ENCODE measurements at places on chromosomes 1 and 21.

GRCh38 chr1:225509770-225510169 is 81.9 kb upstream of the LBR start:
- no peak for DNase-seq

- DNase-seq, result no peak
Measured at GRCh38 chr21:45670731-45671130, 27.2 kb downstream of the PCBP3 start.

DNA sequence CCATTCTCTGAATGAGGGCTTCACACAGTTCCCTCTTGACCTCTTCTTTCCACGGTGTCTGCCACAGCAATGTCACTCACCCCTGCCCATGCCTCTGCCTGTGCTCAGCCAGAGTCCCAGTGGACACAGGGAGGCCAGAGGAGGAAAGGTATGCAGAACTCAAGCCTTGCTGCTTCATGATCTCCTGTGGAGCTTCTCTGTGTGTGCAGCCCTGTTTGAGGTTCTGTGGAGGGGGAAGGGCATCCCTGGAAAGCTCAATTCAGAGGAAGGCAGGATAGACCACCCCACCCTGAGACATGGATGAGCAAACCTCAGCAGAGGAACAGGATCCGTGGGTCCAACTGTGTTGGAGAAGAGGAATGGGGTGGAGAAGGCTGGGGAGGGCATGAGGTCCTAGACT is 2.0 kb downstream of the HCN3 start:
- no peak for DNase-seq

DNA sequence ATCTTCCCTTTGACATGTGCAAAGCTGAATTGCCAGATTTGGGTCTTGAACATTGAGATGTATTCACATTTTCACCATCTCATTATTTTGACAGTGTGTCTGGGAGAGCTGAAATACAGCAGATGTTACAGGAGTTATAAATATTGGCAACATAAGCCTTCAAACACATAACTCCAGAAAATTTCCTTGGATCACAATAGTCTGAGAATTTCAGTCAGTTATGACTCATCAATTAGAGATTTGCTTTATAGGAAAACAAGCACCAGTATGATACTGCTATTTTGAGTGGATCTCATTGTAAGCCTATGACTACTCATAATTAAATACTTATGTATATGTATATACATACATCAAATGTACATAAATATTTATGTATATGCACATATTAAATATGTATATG is 1171.8 kb downstream of the AMY1C start:
- DNase-seq, result peak; percentile 5

GRCh38 chr1:119603695-119604094 is 44.4 kb downstream of the ZNF697 start:
- no peak for DNase-seq

DNA sequence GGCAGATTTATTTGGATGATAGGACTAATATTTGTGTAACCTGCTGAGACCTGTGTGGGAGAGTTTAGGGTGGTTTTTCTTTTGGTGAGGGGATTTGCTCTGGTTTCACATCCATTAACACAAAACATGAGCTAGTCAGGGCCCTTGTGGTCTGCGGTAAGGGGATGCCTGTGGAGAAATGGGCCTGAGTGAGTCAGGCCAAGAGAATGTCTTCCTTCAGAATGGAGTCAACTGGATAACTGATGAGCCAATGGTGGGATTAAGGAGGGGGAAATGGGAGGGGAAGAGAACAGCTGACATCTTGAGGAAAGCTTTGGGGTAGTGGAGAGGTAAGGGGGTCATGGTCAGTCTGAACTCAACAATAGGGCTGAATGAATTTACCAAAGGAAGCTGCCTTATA is 13.9 kb downstream of the WNT2B start:
- no peak for DNase-seq

- no peak for DNase-seq
Measured at GRCh38 chr21:34983680-34984086, 65.4 kb downstream of the RUNX1 start.

DNA sequence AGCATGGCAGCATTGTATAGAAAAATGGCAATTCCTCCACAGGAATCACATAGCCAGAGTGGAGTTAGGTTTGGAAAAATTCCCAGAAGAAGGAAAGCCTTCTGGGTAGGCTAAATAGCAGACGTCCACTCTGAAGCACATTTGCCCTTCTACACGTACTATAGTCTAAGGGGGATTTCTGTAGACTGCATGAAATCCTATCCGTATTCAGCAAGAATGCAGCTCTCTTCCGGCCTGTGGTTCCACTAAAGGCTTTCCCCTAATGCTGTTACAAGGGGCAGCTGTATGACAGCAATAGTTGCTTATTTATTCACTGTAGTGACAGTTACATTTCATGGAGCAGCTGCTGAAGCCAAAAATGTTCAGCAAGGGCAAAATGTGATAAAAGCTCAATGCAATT is 263.6 kb downstream of the RWDD3 start:
- no peak for DNase-seq

- no peak for DNase-seq
Measured at GRCh38 chr1:202038688-202039346, 28.4 kb downstream of the ELF3 start.

- no peak for DNase-seq
Measured at GRCh38 chr1:17507915-17508314, 31.6 kb upstream of the ARHGEF10L start.

DNA sequence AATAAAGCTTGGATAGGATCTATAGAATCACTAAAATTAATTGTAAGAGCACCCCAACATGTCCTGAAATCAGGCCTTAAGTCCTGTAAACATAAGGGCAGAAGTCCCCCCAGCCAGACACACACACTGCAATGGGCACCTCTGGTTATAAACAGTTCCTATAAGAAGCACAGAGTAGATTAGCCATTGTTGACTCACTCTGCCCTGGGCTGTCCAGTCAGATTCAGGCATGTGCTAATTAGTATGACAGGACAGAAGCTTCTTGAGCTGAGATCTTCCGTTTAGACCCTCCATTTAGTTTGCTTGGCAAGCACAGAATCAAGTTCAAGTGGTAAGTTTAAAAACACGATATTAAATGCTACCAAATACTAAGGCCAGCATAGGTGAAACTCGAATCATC is 11.8 kb upstream of the DENND1B start:
- DNase-seq, result no peak

GRCh38 chr1:88685259-88685620 is 1.2 kb downstream of the PKN2 start:
- DNase-seq, result peak; percentile 33

DNA sequence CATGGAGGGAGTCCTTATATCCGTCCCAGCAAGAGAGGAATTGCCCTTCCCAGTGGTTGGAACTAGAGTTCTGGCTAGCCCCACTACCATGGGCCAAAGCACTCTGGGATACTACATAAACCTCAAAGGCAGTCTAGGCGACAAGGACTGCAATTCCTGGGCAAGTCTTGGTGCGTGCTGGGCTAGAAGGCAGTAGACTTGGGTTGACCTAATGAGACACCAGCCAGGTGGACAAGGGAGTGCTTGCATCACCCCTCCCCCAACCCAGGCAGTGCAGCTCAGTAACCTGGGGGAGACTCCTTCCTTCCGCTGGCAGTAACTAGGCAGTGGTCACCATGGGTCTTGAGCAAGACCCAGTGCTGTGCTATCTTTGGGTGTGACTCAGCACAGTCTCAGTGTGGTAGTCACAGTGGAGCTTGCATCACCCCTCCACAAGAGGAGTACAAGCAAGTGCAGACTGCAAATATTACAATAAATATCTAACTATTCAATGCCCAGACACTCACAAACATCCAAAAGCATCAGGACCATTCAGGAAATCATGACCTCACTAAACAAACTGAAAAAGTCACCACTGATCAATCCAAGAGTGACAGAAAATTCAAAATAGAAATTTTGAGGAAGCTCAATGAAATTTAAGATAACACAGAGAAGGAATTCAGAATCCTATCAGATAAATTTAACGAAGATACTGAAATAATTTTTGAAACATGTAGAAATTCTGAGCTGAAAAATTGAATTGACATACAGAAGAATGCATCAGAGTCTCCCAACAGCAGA is 84.7 kb upstream of the LYPLAL1 start:
- DNase-seq, result peak; percentile 41

DNA sequence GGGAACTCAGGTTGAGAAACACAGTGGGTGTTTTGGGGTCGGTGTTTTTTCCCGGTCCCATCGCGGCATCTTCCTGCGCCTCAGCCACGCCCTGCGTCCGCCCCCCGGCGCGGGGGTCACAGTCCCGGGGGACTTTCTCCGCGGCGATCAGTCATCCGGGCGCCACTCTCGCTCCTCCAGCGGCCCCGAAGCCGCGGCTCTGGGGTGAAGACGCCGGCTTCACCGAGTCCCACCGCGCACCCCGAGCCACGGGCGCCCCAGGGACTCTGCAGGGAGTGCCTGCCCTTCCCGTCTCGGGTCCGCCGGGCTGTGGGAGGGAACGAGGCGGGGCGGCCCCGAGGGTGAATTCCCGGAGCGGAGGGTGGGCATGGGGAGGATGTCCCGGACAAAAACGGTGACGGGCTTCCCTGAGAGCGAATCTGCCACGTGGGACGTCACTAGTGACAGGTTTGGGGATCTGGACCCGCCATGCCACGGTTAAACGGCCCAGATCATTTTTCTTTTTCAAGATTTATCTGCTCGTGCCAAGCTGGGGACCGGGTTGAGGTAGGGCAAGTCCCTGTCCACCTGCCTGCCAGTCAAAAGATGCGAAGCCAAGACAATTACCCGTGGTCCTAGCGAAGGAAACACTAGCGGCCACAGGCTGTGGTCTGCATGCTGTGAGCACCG is 717 bp upstream of the BATF3 start:
- DNase-seq, result peak; percentile 14

DNA sequence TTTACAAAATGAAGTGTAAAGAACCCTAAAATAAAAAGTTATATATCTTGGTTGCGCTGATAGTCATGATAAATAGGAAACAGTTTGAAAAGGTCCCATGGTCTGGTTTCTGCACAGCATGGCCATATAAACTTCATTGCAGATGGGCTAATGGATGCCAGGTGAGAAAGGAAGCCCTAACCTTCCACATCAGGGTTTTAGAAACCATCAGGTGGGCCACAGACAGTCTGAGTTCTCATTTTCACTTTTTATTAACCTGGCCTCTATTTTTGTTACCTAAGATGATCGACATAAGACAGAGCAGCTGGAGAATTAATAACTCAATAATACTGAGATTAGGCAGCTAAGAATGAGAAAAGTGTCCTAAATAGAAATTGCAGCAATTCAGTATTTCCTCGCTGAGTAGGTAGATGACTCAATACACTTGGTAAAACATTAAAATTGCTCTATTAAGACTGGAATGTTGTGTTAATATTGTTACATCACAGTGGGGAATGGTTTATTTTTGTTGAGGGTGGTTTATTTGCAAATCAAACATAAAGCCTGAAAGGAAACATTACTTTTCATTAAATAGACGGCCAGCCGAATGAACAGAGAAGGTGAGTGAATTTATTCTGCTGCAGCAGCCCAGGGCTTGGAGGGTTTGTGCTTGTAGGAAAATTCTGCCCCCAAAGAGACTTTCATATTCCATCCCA is 21.1 kb downstream of the C1orf21 start:
- DNase-seq, result no peak

DNA sequence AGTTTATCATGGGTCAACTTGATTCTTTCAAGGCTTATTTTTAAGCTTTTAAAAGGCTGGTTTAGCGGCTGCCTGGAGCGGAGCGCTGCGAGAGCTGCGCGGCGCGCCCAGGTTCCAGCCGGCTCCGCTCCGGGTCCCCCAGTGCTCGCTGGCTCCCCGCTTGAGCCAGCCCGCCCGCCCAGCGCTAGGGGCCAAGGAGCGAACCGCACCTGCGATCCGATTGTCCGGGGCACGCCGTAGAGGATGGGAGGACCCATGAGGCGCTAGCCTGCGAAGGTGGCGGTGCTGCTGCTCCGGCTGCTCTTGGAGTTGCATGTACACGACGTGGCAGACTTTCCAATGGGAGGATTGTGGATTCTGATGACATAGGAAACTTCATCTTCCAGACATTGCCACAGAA is 9.9 kb upstream of the CFHR4 start:
- no peak for DNase-seq

DNA sequence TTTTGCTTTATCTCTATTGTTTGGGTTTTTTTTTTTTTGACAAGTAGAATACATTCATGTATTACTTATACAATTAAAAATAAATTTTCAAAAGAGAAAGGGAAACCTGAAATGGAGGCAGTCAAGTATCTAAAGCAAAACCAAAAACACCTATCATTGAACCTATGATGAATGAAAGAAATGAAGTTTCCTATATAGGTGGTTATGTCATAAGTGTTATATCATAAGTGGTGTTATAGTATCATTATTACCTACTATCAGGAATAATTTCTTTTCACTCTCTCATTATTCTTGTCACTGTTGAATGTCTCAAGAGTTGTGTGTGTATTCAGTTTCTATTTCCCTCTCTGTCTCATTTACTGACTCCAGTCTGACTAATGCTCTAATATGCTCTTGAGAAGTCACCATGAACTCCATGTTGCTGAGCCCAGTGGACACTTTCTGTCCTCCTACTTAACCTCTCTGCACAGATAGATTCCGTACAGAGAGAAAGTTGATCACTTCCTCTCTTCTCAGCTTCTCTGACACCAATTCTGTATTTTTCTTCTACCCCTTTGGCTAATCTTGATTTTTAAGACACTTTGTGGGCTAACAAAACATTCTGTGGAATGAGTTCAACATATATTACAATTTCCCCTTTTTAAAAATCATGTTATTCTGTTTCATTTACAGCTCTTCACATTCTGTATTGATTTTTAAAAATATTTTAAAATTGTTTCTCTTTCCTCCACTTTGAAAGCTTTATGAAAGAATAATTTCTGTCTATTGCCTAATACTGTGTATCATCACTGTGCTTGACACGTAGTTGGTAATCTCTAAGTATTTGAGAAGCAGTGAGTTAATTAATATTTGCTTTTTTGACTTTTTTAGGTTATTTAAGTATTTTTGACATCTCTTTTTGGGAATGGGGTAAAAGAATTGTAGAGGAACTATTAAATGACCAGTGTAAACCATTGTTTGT is 50.1 kb downstream of the RASAL2 start:
- no peak for DNase-seq

- DNase-seq, result no peak
Measured at GRCh38 chr1:193926956-193927355, 740.5 kb upstream of the B3GALT2 start.

- DNase-seq, result no peak
Measured at GRCh38 chr1:182622901-182623528, 18.8 kb upstream of the RGS16 start.

- DNase-seq, result no peak
Measured at GRCh38 chr1:181036107-181036836, 2.5 kb downstream of the MR1 start.

- DNase-seq, result peak; percentile 3
Measured at GRCh38 chr1:47842228-47842919, 154.8 kb downstream of the TRABD2B start.

GRCh38 chr1:75795703-75796193 is 934 bp upstream of the MSH4 start:
- no peak for DNase-seq

- no peak for DNase-seq
Measured at GRCh38 chr21:16179773-16180172, 450.0 kb downstream of the USP25 start.

DNA sequence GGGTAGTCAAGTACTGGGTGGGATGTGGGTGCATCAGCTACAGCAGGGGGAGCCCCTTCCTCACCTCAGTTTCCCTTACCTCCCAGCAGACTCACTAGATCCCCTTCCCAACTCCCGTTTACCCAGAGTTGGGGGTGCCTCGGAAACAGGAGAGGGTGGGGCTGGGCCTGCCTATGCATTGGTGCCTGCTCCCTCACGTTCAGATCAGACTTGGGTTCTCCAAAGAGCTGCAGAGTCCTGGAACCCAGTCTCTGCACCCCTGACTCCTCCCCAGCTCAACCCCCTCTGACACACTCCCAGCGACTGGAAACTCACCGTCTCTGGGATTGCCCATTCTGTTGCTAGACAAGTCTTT is 6.0 kb downstream of the FOXO6 start:
- no peak for DNase-seq
